ENCODE measurements at places on chromosomes 4 and X.

DNA sequence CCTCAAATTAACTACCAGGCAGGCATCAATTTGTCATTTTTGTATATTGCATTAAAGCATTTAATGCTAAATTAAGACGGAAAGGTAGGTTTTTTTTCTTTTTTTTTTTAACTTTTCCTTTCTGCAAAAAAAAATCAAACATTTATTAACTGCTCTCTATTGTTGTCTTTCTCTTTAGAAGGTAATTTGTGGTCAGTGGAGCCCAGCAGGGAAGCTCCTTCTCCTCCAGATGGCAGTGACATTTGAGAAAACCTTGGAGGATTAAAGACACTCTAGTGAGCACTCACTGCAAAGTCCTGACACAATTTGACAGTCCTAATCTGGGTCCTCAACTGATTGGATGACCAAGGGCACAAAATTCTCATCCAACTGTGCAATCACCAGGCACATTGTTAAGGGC lies 102.4 kb downstream of the SLIT2 start:
- DNase-seq = no peak

DNA sequence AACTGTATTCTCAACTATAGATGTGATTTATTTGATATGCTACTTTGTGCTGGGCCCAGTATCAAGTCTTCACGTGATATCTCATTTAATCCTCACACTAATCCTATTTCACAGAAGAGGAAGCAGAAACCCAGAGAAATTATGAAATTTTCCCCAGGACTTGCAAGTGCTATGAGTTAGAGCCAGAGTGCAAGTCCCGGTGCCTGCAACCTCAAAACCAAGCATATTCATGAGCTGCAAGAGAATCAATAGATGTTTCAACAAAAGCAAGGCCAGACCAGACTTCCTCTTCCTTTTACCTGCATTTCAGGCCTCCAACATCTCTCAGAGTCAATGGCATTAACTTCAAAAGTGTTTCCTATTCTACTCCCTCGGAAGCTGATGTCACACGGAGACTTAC lies 92.2 kb upstream of the GATB start:
- DNase-seq = no peak

GRCh38 chr4:183057255-183057654 lies 41.8 kb upstream of the WWC2 start:
- no peak for DNase-seq

GRCh38 chrX:65903750-65904149 lies 136.1 kb downstream of the VSIG4 start:
- DNase-seq = no peak

GRCh38 chr4:75895744-75896314 lies 6.4 kb downstream of the PPEF2 start:
- DNase-seq = peak; percentile 7

GRCh38 chrX:69067841-69068240 lies 97.4 kb downstream of the PJA1 start:
- no peak for DNase-seq

DNA sequence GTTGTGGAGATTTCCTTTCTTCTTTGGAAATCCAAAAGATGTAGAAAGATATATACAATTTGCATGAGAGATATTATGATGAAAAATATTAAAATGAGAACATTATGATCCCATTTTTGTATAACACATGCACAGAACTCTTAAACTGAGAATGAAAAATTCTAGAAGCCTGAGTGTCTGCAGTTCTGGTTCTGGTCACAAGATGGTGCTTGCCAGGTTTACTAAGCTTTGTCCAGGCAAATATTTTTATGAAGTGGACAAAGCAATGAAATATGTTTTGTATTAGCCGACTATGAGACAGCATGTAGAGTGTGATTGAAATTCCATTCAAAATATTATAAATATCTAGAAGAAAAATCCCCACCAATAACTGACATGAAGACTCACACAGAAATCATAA lies 2.2 kb downstream of the PWWP3B start:
- no peak for DNase-seq

GRCh38 chr4:149727663-149728062 lies 88.0 kb downstream of the IQCM start:
- no peak for DNase-seq

- DNase-seq = no peak
These were observed 33.9 kb upstream of the CDX4 start for GRCh38 chrX:73412930-73413329.

DNA sequence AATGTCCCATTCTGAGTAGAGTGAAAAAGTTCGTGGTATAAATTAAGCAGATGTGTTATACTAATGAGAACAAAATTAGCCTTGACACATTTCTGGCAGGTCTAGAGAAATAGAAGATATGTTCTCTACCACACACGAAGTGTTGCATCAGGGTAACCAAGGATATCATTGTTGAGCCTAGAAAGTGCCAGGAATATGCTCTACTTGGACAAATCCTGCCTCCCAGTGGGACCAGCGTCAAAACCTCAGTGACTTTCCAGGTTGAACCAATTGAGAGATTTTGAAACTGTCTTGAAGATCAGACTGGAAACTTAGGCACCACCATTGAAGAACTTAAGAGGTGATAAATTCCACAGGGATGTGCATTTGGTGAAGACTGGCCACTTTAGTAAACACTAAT lies 115.9 kb downstream of the HPGD start:
- DNase-seq = no peak

DNA sequence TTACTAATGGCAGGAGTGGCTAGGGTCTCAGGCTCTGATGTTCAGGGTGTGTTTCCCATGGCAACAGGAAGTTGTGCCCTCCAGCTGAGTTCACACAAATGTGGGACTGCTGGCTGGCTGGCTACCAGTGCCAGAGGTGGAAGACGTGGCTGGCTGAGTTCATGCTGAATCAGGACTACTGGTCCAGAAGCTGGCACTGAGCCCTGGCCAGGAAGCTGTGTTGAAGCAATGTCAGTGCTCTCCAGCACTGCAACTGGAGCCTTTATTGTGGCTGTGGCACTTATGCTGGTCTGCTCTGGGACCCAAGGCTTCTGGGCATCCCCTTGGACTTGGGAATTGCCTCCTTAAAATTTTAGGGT lies 42.0 kb upstream of the ZXDA start:
- DNase-seq = no peak

GRCh38 chrX:19867411-19867732 lies 20.0 kb downstream of the SH3KBP1 start:
- no peak for DNase-seq

DNA sequence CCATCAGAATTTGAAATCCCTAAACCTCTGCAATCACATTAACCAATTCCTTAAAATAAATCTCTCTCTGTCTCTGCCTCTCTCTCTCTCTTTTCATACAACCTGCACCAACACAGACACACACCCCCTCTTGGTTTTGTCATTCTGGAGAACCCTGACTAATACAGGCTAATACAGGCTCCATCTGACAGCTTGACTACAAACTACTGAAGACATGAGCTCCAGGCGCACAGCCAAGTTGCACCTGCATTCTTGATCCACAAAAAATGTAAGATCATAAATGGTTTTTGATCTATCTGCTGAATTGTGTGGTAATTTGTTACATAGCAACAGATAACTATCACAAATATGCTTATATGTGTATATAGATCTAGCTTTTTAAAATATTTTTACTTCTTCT lies 2414.2 kb downstream of the PCDH7 start:
- no peak for DNase-seq

DNA sequence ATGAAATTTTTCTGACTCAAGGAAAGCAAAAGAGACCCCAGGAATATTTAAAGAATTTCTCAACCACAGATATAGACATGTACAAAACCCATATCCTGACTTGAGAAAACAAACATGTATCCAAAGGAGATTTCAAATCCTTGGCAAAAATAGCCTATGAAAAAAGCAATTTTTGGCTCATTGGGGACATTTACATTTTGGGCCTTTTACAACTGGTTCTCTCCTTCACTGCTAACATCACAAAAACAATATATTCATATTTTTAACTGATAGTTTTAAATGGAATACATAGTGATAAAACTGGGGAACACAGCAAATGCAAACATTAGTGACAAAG lies 65.0 kb downstream of the SH3RF1 start:
- DNase-seq = no peak

GRCh38 chrX:23756165-23756564 lies 13.1 kb upstream of the ACOT9 start:
- DNase-seq = peak; percentile 55

GRCh38 chrX:73400136-73400748 lies 46.6 kb upstream of the CDX4 start:
- DNase-seq = no peak

DNA sequence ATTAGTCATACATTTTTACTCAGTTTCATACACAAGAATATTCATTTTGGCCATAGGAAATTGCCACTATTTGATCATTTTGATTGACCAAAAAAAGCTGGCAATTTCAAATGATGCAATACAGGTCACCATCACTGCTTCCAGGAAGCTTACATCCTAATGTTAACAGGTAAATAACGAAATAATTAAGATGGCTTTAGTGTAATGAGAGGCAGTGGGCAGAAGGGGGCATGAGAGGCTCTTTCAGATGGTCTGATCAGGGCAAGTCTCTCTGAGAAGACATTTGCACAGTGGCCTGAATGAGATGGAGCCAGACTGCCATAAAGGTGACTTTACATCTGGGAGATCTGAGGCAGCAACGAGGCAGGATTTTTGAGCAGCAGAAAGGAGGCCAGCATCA lies 170.7 kb downstream of the SLIT2 start:
- peak; percentile 13 for DNase-seq

DNA sequence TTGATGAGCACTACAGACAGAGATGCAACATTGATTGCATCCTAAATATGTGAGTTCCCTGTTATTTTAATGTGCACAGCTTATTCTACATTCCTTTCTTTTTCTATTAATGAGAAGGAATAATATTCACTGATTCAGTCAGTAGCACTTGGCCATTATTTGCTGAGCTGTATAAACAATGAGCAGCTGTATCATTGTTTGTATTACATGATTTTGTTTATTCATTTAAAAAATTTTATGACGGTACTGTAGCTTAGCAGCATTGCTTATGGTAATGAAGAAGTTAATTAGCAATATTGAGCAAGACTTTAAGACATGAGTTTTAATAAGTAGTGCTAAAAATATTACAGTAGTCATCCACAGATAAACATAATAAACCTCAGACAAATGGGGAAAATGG lies 582.0 kb downstream of the ADGRL3 start:
- DNase-seq = no peak

- DNase-seq = no peak
These were observed 98.3 kb upstream of the SFRP2 start for GRCh38 chr4:153887217-153887616.

DNA sequence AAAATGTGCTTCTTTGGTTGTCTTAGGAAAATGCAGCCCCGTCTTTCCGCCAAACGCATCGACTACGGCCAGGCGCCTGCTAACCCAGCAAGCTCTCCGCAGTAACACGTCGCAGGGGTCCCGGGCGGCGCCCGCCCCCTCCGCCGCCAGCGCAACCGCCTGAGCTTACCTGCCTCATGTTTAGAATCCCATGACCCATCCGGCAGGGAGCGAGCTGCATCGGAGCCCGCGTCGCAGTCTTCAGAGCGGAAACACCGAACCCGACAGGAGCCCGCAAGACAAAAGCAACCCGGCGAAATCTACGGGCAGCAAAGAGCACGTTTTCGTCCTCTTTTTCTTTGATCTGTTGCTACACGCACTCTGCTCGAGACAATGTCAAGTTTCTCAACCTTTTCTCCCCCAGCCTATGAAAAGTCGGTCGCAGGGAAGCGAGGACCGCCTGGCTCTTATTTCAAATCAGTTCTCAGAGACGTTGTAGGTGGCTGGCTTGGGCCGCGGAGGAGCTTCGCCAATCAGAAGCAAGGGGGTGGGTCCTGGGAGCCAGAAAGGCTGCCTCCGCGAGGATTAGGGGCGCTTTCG lies at the start of gene MID1:
MID1 (minus strand) TSS at position 465 of the 579 bp plus-strand sequence. CDS start 53,038 bp downstream, outside the sequence.
- DNase-seq = no peak

- no peak for DNase-seq
These were observed 13.3 kb downstream of the FUNDC1 start for GRCh38 chrX:44529310-44529709.

GRCh38 chr4:73743281-73743680 lies 2.9 kb downstream of the CXCL8 start:
- DNase-seq = no peak

- DNase-seq = no peak
These were observed 63.6 kb upstream of the TSPAN5 start for GRCh38 chr4:98722000-98722399.

GRCh38 chr4:146795711-146796110 lies 150.0 kb downstream of the TTC29 start:
- no peak for DNase-seq

DNA sequence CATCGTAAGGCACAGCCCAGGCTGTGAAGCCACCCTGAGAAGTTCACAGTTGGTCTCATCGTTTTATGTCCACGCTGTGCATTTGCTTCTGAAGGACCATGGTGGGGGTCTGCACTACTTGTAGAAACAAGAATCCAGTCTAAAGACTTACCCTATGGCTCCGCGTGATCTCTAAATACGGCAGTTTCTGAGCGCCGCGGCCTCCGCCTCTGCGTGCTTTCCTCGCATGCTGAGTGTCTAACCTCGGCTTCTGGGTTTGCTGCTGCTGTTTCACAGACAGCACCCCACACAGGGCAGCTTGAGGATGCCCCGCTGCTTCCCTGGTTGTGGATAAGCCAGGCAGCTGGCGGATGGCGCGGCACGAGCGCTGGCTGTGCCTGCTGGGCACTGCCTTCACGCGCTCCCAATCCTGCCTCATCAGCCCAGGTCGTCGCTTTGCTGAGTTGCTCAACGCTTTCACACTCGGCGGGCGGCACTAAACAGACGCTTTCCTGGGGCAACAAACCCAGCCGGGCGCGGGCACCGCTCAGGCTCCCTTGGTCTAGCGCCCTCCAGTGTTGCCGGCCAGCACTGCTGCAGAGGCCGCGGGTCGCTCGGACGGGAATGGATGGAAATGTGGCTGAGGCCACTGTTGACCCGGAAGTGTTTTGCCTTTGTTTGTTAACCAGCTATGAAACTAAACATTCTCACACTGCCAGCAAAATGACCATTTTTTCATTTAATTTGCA lies 39.2 kb downstream of the FGFRL1 start:
- no peak for DNase-seq

GRCh38 chr4:40969501-40969900 lies 219.7 kb downstream of the NSUN7 start:
- no peak for DNase-seq

GRCh38 chr4:73707269-73707875 lies 33.0 kb upstream of the CXCL8 start:
- no peak for DNase-seq

DNA sequence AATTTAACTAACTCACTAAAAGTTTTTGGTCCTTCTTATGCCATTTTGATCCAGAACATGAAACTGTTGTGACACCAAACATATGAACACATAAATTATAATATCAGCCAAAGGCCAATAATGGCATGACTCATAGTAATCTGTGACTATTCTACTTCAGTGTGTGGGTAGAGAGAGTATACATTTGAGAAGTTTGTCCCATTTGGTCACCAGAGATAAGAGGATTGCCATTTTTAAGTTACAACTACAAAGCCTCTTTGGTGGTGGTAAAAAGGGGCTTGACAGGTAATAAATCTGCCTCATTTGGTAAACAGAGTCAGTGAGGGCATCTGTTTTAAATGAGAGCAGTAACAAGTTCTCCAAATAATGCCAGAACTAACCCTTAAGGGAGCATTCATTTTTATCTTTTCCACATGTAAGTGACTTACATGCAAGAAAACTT lies 117.9 kb downstream of the TBC1D19 start:
- DNase-seq = no peak
